ENCODE measurements at places on chromosomes 7 and 10.

GRCh38 chr10:17847585-17848296 lies 38.6 kb downstream of the MRC1 start:
- DNase-seq: no peak

DNA sequence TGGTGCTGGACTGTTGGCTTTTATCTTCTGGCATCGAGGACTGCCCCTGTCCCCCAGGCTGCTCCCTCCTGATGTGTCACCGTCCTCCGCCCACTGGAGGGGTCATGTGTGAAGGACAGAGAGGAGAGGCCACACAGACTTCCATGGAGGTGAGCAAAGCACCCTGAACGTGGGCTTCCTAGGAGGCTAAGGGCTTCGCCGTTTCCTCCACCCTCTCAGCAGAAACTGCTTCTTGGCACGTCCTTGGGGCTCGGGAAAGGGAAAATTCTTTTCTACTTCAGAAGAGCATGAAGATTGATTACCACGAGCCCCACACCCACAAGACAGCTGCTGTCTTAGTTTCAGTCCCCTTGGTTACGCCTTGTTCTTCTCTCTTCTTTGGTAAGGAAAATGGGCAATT lies 218.2 kb downstream of the CCDC3 start:
- no peak for DNase-seq

GRCh38 chr7:101688183-101688831 lies 59.2 kb upstream of the MYL10 start:
- DNase-seq: peak; percentile 80

DNA sequence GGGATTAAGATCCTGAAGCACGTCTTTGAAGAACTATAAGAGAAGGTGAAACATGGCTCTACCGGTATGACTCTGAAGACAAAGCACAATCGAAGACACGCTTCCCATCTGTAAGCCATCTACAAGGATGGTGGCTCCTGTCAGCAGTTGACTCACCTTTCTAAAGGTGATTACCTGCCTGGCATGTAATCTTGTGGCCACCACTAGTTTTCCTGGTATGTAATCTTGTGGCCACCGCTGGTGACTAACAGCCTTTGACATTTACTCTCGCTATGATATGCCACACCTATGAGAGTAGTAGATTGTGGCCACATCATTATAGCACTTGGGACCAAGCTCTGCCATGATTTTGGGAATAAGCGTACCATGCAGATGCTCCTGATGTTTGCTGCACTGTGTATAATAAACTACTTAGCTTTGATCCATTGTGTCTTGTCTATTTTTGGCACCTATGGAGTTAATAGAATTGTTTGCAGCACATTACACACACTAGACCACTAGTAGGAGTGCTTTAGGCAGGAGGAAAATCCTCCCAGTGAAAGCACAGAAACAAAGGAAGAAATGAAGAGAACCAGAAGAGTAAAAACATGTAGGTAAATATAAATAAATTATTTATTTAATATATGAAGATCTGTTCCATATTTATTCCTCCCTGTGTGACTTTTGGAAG lies 59.8 kb downstream of the VAX1 start:
- DNase-seq: no peak

DNA sequence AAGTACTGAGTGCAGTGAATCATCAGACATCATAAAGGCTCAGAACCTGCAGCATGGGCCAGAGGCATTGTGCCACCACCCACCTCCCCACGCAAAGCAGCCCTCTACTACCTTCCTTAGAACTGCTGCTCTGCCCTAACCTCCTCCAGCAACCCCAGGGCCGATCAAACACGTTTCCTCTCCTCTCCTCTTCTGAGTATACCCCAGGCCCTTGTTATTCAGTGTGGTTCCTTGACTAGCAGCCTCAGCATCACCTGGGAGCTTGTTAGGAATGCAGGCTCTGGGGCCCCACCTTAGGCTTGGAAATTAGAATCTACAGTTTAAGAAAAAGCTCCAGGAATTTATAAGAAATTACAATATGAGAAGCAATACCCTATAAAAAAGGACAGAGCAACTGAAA lies 33.2 kb downstream of the DYDC1 start:
- DNase-seq: no peak

DNA sequence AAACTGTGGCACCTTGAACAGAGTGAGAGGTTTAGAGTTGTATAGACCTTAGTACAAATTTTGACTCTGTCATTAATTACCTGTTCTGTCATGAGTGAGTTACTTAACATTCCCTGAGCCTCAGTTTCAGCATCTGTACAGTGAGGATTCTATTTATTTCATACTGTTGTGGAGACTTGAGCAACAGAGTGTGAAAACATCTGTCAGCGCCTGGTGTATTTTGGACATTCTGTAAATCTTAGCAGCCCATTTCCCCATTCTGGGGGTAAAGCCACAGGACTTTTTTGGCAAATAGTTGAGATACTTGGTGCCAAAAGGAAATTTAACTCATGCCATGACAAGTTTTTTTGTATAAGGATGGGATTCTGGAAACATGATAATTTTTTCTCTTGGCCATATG lies 94.8 kb downstream of the AUTS2 start:
- DNase-seq: no peak

DNA sequence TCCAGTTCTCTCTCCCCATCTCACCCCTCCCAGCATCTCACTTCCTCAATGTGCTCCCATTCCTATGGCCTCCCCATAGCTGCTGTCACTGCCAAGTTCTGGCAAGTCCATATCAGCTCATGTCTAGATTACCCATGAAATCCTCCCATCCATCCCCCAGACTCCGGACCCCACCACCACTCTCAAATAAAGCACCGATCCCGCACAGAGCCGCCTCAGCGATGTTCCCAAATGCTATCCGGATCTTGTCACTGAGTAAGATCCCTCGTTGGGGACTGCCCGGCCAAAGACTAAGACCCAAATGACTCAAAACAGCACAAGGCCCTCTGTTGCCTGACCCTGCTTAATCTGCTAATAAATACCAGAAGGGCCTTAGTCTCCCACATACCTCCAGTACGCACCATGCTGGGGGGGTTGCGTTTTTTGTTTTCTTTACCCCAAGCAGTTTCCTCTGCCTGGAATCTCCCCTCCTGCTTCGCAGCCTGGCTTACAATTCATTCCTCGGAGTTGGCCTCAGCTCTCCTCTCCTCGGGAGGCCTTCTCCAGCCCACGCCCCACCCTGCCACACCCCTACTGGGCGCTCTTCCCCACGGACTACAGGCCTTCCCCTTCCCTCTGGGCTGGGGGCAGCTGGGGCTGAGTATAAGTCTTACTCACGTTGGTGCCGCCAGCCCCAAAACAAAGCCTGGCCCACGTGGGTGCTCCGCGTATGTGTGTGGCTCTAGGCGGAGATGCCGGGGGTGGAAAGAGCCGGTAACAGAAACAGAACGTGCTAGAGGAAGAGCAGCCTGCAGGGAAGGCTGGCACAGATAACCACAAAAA lies 1.8 kb upstream of the DUSP5 start:
- peak; percentile 47 for DNase-seq

DNA sequence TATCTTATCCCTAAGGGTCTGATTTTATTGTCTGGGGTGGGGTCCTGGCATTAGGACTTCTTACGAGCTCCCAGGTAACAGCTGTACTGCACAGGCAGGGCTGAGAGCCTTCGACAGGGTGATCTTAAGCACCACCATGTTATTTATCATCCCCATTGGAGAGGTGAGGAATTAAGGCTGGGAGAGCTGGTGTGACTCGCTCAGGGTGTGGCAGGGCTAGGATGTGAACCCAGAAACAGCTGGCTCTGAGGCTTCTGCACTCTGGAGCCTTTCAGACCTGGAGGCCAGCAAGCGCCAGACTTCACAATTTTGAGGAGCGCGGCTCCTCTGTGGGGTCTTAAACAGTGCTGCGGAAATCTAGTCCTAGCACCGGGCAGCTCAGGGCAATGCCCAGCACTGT lies 27.4 kb upstream of the NDST2 start:
- DNase-seq: no peak

GRCh38 chr7:44305564-44306507 lies 19.6 kb downstream of the CAMK2B start:
- no peak for DNase-seq

- DNase-seq: no peak
Measured at GRCh38 chr7:140684066-140684950, 11.6 kb downstream of the ADCK2 start.

- no peak for DNase-seq
Measured at GRCh38 chr10:6145166-6145987, 56.5 kb downstream of the RBM17 start.

DNA sequence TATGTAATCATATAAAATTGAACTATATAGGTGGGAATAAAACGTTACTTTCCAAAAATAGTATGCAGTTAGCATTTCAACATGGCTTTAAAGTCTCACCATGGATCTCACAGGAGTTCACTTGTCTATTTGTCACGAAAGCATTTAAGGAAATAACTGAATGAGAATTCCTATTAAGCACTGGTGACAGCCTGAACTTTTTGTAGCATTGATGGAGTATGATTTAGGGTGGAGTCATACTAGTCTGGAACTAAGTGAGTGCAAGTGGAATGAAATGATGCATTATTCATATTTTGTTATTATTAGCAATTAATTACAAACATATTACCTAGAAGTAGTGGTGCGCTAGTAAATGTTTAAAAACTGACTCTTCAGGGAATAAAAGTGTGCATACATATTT lies 26.0 kb upstream of the HIBADH start:
- no peak for DNase-seq

- DNase-seq: peak; percentile 54
Measured at GRCh38 chr10:73060738-73061635, 35.7 kb downstream of the P4HA1 start.

GRCh38 chr10:29273478-29273877 lies 15.4 kb upstream of the LYZL1 start:
- no peak for DNase-seq

GRCh38 chr10:78053211-78053868 lies 19.7 kb downstream of the RPS24 start:
- no peak for DNase-seq

DNA sequence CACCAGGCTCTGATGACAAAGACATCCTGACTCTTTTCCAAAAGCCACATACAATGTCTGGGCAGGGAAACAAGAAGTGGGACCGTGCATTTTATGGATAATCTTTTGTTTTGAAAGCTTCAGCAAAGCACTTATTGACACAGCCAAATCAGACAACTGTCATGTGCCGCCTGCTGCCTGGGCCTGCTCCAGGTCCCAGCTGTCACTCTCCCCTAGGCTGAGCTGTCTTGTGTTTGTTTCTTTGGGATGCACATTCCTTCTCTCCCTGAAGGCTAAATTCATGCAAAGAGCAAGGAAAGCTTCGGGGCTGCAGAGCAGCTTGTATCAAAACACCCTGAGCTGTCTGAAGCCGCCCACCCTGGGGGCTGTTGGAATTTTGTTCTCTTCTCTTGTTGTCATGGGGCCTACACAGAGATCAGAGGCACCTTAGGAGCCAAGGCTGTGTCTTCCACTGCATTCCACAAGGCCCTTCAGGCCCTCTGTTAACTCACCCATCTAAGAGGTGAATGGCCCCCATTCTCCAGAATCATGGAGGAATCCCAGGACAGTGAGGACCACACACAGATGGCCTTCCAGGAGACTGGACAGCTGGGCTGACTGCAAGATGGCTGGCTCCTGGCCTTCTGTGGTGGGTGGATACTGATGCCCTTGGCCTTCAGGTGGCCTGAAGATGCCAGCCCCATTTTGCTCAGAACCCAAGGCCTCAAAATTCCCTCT lies 17.8 kb upstream of the SLC18A2 start:
- no peak for DNase-seq

- DNase-seq: no peak
Measured at GRCh38 chr10:71178880-71179279, 33.5 kb upstream of the UNC5B start.

DNA sequence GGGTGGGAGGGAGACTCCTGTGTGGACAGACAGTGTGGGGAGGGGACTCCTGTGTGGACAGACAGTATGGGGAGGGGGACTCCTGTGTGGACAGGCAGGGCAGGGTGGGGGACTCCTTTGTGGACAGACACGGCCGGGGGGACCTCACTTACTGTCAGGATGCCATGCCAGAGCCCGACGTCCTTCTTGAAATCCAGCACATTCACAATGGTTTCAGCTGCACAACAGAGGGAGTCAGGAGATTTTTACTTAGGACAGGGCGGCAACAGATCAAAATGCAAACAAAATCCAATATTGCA lies 252.3 kb downstream of the ZMYND11 start:
- no peak for DNase-seq

- DNase-seq: no peak
Measured at GRCh38 chr7:18119985-18120384, 92.3 kb upstream of the PRPS1L1 start.

DNA sequence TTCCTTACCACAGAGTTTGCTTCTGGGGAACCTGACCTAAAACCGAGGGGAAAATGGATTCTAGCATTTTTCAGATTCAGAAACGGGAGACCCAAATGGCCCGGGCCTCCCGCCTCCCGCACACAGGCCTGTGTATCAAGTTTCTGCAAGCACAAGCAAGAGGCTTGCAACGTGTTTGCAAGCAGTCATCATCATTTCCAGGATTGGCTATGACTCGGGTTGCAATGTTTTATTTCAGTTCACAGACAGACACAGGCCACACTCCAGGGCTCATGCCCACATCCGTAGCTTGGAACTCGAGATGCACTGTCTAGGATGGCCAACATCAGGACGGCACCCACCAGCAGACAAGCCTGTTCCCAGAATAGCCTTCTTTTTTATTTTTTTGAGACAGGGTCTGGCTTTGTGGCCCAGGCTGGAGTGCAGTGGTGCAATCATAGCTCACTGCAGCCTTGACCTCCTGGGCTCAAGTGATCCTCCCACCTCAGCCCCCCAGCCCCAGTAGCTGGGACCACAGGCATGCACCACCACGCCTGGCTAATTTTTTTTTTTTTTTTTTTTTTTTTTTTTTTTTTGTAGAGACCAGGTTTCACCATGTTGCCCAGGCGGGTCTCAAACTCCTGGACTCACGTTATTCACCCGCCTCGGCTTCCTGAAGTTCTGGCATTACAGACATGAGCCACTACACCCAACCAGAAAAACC lies 68.1 kb upstream of the FOXK1 start:
- DNase-seq: no peak

- DNase-seq: no peak
Measured at GRCh38 chr10:36089790-36090440, 447.8 kb upstream of the FZD8 start.

GRCh38 chr10:47364366-47364765 lies 16.2 kb downstream of the RBP3 start:
- no peak for DNase-seq

GRCh38 chr7:150612925-150613324 lies 19.3 kb downstream of the GIMAP6 start:
- no peak for DNase-seq

DNA sequence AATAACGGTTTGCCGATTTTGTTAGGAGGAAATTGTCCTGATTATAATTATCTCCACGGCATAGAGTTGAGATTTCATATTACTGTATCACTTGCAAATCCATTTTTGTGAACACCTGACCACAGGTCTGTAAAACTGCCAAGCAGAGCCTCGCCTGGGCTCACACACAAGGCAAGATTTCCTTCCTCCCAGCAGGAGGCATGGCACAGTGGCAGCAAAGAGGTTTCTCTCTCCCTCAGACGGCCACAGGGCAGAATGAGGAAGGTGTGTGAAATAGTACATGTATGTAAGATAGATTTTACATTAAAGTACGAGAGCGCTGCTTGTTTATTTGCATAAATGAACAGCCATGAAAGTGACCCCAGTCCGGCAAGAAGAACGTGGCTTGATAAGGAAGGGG lies 130.1 kb downstream of the CELF2 start:
- DNase-seq: peak; percentile 37
